AG08396 (cell line): ENCODE measurements at places on chromosomes 16 and 17.

GRCh38 chr17:77507111-77507885, 366.5 kb downstream of the SEC14L1 start:
- no peak for DNase-seq

GRCh38 chr17:44539673-44540072, 17.6 kb upstream of the FZD2 start:
- DNase-seq = no peak

DNA sequence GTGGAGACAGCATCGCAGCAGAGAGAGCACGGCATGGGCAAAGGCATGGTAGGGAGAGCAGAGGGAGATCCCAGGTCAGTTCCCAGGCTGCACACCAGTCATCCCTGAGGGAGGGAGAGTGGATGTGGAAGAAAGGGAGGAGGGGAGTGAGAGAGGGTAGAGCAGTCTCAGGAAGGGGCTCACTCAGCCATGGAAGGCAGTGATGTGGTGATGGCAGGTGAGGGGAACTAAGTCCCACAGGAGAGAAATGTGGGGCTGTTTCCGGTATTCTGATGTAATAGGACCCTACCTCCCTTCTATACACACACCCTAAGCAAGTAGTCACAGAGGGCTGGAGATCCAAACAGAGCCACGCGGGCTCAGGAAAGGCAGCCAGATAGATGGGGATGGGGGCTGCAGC, 500.3 kb upstream of the CDH11 start:
- DNase-seq = no peak

DNA sequence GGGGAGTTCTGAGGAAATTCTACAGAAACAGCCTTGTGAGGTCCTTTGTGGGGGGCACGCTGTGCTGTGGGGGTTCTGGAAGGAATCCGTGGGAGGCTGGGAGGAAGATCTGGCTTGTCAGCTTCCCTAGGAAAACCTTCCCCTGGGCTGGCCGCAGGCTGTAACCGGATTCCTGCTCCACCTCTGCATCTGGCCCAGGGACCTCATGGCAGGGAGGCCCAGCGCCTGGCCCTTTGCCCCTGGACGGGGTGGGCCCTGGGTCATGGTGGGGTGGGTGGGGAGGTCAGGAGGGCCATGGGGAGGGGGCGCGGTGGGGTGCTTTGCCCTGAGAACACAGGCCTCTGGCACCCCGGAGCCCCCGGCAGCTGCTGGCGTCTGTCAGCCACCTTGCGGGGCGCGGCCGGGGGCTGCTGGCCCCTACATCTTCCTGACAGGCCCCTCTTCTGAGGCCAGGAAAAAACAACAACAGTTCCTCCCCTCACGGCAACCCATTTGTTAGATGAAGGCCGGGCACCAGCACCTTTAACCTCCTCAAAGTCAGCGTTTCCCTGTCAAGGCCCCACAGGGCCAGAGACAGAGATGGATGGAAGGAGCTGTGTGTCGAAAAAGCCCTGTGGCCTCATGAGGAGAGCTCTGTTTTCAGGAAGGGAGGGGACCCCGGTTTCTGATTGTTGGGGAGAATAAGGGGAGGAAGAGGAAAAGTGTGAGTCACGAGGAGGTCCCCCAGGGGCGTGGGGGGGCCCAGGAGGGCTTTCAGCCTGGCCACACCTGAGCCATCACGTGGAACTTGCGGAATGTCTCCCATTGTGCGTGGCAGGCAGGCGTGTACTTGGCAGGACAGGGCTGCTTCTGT, 3.6 kb upstream of the MEOX1 start:
- no peak for DNase-seq
